Retinal pigment epithelial cell (primary cell): ENCODE measurements at places on chromosomes 3 and 15.

- no peak for DNase-seq
Observed at GRCh38 chr3:60932643-60933042, 318.6 kb downstream of the FHIT start.

DNA sequence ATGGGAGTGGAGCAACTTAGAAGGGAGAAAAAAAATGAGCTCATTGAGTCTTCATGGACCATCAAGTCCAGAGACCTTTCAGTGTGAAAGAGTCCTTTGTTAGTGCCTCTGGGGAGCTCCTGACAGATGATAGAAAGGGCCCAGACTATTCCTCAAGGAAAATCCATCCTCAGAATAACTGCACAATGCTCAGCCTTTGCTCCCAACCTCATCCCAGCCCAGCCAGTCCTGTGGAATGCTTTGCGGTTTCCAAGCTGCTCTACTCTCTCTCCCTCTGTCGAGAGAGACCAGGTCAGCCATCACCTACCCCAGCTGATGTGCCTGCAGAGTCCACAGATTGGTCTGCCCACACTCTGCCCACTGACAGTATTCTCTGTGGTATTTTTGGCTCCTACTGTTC is 406.2 kb downstream of the MFSD1 start:
- DNase-seq, result no peak

DNA sequence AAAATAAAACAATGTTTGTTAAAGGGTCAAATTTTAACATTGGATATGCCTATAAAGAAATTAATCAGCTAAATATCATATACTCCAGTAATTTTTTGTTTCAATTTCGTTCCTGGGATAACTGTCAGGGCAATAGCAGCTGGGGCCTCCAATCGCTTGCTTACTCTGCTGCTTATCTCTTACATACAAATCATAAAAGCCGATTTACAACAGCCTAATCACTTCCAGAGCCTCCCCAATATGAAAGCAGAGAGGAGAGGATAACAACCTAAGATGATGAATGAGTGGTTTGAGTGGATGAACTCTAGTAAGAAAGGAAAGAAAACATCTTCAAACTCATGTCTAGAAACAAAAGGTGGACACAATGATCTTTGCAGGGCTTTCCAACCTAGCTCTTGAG is 80.7 kb upstream of the PSMD6 start:
- DNase-seq, result no peak

DNA sequence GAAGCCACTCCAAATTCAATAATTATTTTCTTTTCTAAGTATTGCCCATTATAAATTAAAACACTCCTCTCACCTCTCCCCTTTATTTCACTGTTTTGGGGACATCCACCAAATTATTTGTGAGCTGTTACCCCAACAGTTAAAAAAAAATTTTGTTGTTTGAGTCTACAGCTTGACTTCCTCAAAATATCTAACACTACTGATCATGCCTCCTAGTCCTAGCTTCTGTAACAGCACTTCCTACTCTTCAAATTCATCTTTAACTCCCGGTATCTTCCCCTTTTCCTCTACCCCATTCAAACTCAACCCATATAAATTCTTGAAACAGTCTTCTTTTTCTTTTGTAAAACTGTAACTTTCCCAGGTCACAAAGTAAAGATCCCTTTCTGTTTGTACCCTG is 15.9 kb downstream of the PARL start:
- DNase-seq, result no peak

- no peak for DNase-seq
Observed at GRCh38 chr3:118799303-118799702, 235.3 kb downstream of the IGSF11 start.

DNA sequence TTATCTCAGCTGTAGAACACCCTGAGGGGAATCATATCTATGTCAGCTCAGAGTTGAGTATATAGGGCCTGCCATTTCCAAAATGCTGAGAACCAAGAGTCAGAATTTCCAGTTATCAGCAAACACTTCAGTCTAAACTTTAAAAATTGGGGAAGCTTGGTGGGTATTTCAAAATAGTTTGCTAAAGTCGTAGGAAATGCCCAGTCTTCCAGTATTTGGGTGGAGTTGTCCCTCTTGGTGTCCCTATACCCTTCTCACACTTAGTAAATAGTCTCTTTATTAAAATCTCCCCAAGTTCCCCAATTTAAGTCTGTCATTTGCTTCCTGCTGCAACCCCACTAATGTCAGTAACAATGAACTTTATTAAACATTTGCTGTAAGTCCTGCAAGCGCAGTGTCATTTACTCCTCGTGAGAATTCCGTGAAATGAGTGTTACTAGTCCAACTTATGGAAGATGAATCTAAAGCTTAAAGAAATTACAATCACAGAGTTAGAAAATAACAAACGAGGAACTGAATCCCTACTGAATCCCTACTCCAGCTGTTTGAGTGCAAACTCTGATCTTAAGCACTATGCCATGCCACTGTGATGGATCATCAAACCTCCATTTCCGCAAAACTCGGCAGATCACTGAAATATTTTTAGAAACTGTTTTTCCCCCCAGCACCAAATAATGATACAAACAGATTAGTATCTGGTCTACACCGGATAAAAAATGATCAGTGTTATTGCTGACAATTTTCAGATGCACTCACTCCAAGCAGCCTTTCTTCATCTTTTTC is 341.7 kb upstream of the PROK2 start:
- no peak for DNase-seq

- no peak for DNase-seq
Observed at GRCh38 chr3:33954956-33955355, 156.5 kb downstream of the PDCD6IP start.

- no peak for DNase-seq
Observed at GRCh38 chr15:83475551-83475950, 28.4 kb downstream of the SH3GL3 start.

DNA sequence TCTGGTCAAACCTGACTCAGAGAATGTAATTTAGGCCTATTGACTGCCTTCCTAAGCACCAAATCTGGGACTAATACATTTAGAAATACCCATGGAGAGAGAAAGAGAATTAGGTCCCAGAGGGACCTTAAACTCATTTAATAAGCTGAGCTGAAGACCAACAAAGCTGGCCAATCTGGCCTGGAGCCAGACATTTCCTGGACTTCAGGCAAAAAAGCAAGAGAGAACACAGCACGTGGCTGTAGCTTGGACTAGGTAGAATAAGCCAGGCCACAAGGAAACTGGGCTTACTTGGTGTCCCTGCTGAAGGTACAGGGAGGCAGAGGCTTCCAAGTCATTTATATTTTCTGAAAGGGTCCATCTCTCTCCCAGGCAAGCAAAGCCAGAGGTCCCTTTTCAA is 88.1 kb downstream of the RTP4 start:
- DNase-seq, result peak; percentile 86

GRCh38 chr3:11690863-11691766 is 47.4 kb upstream of the VGLL4 start:
- peak; percentile 39 for DNase-seq

GRCh38 chr3:41369838-41370237 is 170.5 kb downstream of the CTNNB1 start:
- no peak for DNase-seq

- DNase-seq, result no peak
Observed at GRCh38 chr3:148232389-148232788, 465.3 kb upstream of the AGTR1 start.

DNA sequence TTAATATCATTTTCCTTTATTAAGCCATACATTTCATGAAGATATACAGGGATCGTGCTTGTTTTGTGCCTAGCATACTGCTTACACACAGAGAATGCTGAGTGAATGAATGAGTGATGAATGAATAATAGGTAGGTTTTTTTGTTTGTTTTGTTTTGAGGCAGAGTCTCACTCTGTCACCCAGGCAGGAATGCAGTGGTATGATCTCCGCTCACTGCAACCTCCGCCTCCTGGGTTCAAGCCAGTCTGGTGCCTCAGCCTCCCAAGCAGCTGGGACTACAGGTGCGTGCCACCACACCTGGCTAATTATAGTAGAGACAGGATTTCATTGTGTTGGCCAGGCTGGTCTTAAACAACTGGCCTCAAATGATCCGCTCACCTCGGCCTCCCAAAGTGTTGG is 400.0 kb downstream of the ROBO1 start:
- no peak for DNase-seq

DNA sequence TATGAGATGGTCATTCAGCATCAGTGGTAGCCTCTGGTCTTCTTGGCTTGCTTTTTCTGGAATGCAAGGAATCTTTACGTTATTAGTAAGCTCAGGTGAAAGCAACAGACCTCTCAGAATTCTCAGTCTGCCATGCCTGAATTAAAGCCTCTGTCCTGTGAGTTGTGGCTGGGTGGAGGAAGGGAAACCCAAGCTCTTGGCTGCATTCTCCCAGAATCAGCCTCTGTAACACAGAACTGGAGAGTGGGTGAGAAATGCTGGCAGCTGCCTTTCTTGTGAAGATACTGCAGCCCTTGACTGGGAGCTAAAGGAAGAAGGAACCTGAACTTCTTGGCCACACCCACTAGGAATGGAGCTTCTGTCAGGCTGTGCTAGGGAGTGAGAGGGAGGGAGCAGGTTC is 505.8 kb downstream of the EPHA3 start:
- no peak for DNase-seq

DNA sequence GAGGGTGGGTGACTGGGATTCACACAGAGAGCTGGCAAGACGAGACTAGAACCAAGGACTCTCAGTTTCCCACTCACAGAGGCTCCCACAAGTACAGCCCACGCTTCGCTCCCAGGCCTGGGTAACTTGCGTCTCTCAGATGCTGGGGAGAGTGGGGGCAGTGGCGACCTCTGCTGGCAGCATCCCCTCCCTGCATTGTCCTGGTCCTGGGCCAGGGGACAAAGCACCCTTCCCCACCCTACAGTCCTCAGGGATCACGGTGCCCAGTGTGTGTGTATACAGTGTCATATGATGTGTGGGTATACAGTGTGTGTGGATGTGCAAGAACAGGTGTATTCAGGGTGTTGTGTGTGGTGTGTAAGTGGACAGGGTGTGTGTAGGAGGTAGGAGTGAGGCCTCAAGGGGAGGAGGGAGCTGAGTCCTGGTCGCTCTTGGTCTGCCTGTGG is 12.8 kb downstream of the VILL start:
- no peak for DNase-seq

DNA sequence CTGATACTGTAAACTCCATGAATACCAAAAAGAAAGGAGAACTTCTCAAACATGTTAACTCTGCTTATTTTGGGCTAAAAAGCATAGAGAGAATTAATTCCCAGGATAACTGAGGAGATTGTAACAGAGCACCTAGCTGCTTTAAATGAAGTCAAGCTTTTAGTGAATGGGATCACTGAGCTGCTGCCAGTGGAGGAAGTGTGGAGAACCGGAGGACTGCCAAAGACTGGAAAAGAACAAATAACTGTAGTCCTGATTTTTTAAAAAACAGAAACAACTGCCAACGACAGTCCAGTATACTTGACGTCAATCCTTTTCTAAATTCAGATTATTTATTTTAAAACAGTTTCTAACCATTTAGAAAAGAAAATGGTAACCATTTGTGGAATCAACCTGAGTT is 3.3 kb downstream of the C3orf70 start:
- no peak for DNase-seq

- no peak for DNase-seq
Observed at GRCh38 chr3:157279237-157279636, 119.3 kb upstream of the CCNL1 start.

- no peak for DNase-seq
Observed at GRCh38 chr15:62416526-62416925, 251.4 kb upstream of the C2CD4B start.

DNA sequence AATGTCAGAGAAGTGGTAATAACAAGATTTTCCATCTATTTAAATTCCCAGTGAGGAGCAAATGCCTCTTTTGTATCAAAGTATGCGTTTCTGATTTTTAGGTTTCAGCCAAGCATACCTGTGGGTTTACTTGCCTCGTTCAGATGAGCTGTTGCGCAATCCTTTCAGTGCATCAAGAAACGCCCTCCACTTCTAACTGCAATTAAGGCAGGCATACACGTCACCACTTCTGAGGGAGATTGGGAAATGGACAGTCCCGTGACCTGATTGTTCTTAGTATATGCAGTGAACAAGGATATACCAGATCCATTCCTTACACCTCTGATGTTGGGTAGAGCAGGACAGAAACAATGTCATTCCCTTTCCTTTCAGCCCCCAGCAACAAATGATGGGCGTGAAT is 219.0 kb downstream of the ITPR1 start:
- no peak for DNase-seq

DNA sequence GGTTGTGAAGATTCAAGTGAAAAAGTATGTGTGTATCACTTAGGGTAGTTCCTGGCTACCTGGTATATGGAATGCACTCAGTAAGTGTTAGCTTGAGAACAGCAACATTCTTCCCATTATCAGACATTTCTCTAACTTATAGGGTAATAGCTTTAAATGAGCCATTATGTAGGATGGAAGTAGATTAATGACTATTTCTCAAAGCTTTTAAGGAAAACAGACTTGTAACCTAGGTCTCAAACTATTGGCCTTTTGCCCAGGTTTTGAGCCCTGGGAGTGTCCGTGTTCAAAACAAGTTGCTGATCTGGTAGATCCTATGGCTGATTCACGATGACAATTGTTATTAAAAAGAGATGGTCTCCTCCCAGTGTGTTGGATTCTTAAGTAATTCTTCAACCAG is 129.1 kb upstream of the UMPS start:
- peak; percentile 77 for DNase-seq

DNA sequence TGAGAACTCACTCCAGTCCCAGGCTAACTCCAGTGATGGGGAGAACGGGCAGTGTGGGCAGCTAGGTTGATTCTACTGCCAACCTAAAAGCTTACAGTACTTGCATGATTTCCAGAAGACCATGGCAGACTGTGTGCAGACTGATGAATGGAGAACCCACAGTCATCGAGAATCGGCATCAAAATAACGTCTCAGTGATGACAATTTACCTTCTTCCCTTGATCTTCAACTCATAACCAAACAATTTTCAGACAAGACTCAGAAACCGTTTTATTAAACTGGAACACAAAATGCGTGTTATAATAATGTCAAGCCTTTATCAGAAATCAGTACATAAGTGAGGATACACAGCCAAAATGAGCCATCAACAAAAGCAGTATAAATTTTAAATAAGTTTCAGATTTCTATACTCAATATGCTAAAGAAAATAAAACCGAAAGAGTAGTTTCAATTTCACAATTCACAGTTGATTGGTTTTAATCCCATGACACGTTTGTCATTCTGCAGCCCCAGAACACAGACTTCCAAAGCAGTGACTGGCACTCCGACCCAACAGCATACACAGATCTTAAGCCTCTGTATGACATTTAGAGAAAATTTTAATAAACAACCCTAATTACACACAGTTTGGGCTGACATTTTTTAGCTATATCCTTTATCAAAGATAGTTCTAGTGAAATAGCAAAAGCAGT is 54.5 kb downstream of the ZMAT3 start:
- peak; percentile 9 for DNase-seq

- DNase-seq, result peak; percentile 7
Observed at GRCh38 chr3:61315871-61316270, 64.6 kb upstream of the FHIT start.

- DNase-seq, result no peak
Observed at GRCh38 chr3:187997490-187997889, 156.5 kb upstream of the LPP start.

- DNase-seq, result no peak
Observed at GRCh38 chr3:124597273-124597672, 133.0 kb upstream of the UMPS start.

GRCh38 chr15:93887151-93887550 is 344.2 kb upstream of the MCTP2 start:
- no peak for DNase-seq

- DNase-seq, result no peak
Observed at GRCh38 chr3:194607592-194608389, 25.4 kb downstream of the TMEM44 start.

GRCh38 chr3:149702691-149703441 is 45.0 kb upstream of the WWTR1 start:
- DNase-seq, result no peak
